ENCODE measurements at places on chromosomes 3 and 15.

GRCh38 chr3:107373896-107374295 is 3.3 kb upstream of the CCDC54 start:
- DNase-seq = no peak

DNA sequence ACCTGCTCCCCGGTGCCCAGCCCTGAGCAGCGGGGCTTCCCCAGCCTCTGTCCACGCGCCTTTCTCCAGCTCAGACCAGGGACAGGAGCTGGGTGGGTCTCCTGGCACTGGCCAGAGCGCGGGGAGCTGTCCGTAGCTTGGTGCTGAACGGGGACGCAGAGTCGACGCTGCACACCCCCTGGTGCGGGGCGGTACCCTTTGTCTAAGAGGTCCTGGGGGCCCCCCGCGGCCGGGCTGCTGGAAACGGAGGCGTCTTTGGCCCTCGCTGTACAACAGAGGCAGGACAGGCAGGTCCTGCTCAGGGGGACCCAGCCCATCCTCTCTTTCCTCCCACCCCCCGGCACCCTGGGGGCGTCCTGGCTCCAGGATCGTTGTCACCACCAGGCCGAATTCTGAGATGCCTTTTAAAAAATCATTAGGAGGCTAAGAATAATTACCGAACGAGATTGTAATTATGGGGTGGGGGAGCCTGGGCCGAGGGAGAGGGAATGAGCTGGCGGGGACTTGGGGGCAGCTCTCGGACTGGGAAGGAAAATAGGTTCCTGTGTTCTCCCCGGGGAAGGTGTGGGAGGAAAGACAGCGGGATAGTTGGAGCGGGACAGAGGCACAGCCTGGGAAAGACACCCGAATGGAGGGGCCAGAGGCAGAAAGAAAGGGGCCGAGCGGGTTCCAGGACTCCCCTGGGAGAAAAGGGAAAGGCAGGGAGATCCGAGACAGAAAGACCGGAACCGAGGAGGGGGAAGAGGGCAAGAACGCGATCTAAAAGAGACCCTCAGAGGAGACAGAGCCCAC is 4.1 kb upstream of the SKOR1 start:
- DNase-seq = peak; percentile 76

DNA sequence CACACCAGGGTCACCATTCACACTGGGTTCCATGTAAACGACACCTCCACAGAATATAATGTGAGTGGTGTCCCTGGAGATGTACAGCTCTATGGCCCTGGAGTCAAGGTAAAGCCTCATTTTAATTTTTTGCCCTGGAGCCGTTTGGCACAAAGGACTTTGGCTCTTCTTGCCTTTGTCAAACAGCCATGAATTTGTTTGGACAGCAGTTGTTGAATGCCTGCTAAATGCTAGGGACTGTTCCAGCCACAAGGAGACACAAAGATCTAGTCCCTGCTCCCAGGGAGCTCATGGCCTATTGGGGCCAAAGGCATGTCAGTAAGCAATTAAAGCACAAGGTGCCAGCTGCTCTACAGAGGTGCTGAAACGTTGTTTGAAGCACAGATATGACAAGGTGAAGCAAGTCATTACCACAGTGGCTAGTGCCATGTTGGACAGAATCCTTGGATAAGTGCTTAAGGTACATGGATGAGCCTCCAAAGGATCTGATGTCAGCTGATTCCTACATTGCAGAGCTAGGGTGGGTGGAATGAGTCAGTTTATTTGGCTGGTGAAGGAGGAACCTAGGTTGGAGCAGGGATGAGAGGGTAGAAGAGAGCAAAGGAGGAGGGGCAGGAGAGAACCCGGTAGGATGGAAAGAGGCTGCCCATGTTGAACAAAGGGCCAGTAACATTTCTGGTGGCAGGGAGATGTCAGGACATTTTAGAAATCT is 171.9 kb upstream of the CTDSPL start:
- DNase-seq = no peak

DNA sequence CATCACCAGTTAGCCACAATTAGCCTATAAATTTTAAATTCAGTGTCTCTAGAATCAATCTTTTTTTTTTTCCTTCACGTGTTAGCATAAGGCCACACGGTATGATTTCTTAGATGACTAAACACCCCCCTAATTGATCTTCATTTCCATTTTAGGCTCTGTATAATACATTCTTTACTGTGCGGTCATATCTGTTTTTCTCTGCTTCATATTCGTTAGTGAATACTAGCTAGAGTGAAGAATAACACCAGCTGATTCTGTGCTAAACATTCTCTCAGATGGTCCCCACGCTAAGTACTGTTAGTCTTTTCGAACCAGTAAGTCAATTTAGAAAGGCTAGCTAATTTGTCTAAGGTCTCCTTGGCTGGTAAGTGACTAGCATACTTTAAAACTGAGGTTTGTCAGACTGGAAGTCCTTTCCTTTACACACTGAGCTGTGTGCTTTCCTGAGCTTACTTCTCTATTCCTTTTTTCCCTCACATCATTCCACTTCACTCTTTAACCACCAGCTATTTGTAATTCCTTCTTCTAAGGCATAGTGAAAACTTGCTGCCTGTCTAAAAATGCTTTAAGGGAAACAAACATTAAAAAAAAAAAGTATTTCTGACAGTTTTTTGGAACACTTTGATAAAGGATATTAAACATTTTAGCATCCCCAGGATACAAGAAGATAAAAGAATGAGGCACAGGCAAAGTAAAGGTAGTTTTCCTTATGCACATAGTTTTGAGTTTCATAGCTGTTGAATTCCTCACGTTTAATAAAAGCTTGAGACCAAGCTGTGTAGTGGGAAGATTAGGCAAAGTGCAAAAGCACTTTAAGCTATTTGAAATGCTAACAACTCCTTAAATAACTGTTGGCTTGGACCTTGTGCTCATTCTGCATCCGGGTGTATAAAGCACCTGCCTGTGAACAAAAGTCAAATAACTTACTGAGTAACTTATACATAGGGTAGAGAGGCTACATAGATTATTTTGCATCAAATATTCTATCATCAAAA is 17.1 kb downstream of the ZFAND6 start:
- DNase-seq = no peak

DNA sequence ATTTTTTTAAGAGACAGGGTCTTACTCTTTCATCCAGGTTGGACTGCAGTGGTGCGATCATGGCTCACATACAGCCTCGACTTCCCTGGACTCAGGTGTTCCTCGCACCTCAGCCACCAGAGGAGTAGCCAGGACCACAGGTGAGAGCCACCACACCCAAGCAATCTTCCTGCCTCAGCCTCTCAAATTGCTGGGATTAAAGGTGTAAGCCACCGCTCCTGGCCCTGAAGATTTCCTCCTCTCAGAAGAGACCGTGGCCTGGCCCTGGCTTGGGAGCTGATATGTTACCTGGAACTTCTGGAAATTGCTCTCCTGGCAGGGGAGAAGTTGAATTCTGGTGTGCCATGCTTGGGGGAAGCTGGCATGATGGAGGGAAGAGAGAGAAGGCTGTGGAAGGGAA is 36.2 kb downstream of the PPCDC start:
- peak; percentile 29 for DNase-seq

- DNase-seq = peak; percentile 85
These were observed 4.8 kb downstream of the HES1 start for GRCh38 chr3:194140520-194141414.

GRCh38 chr3:183515968-183516851 is 39.3 kb downstream of the KLHL6 start:
- DNase-seq = no peak

DNA sequence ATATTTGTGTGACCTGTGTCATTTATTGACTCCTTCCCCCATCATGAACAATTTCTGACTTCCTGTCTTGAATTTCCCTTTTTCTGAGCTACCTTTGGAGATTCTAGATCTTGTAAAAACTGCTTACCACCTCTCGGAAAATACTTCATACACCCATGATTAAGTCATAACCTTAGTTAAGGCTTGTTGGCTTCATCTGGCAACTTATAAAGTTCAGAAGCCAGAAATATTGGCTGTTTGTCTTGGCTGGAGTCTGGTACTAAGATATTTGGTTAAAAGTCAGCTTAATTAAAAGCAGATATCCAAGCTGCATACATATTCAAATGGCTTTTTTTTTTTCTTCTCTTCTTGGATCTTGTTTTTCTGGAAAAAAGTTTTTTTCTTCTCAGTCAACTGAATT is 37.3 kb upstream of the B3GALNT1 start:
- DNase-seq = no peak

DNA sequence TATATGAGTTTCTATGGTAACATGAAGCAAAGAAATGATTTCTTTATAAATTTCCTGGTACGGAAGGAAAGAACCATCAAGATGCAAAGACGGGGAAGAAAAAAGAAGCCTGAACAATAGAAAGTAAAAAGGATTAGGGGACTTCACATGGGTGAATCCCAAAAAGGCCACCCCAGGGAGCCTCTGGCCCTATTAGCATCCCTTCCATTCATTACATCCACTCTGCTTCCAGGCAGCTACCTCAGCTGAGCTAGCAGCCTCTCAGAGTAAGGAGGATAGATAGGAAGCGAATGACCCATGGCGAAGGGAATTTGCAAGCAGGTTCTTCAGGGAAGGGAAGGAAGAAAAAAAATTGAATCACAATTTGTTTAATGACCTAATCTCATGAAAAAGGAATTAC is 81.6 kb downstream of the GABRB3 start:
- no peak for DNase-seq

DNA sequence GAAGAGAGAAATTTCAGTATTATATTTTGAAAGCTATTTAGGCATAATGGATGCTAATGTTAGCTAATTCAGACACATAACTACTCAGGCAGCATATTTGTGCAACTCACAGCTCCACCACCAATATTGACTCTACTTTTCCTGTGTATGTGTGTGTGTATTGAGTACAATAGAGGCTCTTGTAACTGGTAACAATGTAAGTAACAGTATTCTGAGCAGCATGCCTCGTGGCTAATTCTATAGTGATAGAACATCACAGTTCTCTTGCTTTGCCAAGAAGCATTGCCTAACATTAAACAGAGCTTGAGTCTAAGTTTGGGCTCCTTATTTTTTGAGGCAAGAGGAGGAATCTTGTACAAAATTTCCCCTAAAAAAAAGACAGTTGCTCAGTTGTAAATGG is 98.6 kb upstream of the ARHGEF26 start:
- no peak for DNase-seq

DNA sequence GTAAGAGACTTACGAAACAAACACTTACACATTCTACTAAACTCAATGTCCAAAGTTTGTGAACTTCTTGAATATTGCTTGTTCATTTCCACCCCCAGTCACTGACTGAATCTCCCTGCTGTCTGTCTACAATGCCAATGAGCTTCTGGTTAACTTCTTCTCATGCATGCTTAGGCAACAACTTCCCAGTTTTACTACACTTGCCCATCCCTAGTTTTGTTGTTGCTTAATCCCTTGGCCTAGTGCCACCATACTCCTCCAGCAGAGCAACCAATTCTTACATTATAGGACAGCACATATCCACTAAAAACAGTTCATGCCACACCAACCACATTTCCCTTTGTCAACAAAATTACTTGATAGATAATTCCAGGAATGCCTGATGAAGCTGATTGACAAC is 40.9 kb upstream of the CCR2 start:
- DNase-seq = no peak

GRCh38 chr15:53520996-53521395 is 238.5 kb downstream of the WDR72 start:
- no peak for DNase-seq

- DNase-seq = no peak
These were observed 282.5 kb upstream of the ICE2 start for GRCh38 chr15:60761505-60761845.

DNA sequence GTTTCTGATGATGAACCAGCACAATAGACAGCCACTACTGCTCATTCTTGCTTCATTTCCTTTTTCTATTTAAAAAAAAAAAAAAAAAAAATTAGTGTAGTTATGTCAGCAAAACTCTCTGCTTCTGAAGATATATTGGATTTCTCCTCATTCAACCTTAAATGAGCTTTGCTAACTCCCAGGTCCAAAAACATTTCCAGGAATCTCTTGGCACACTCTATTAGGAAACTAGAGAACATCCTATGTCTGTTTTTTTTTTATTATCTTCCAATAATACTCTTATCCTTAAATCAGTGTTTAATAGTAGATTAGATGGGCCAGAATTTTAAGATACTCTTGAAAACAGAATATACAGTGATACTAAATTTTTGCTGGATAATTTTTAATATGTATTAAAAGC is 398.0 kb downstream of the NAALADL2 start:
- no peak for DNase-seq

DNA sequence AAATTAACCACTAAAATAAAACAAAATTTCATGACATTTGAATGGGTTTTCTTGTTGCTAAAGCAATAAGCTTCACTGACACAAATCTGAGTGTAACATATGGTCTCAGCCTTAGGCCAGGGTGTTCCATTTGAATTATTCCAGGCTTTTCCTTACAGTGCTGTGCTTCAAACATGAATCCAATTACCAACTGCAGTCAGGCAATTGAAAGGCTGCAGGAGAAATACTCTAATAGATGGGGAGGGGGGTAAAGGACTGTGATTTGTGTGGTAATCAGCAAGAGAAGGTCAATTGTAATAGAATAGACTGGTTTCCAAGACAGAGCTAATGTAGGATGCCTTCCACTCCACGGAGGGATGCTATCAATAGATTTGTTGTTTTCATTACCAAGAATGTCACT is 466.7 kb downstream of the C3orf38 start:
- DNase-seq = no peak

- DNase-seq = no peak
These were observed 87.4 kb downstream of the TRIM42 start for GRCh38 chr3:140765246-140765645.

DNA sequence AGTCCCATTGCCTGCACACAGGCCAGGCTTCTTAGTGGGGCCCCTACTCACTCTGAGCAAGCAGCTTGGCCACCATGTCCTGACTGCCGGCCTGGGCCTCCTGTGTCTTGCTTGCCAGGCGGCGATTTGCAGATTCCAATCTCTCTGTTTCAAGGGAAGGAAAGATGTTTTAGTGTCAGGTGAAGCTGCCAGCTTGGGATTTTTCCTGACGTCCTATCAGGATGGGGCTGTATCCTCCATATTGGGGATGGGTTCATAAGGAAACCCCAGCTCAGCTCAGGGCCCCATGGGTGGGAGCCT is 8.5 kb downstream of the AMOTL2 start:
- DNase-seq = peak; percentile 54

- no peak for DNase-seq
These were observed 68.6 kb downstream of the KAT2B start for GRCh38 chr3:20108869-20109268.

GRCh38 chr15:82921242-82921641 is 31.3 kb downstream of the HOMER2 start:
- DNase-seq = no peak

- DNase-seq = no peak
These were observed 358.4 kb upstream of the PROK2 start for GRCh38 chr3:72143322-72143721.

All from upper lobe of right lung (tissue), 1 donor.